Activated naive CD4-positive, alpha-beta T cell treated with anti-CD3 and anti-CD28 coated beads, Interleukin-2, amount 50 U/mL, for 72 hours (primary cell): ENCODE measurements at places on chromosomes 6 and 20. TPM values are rescaled to one million over a fixed set of nuclear protein-coding genes. Genes with fewer than 3 reads are reported as not detected.
A peak's percentile ranks its signal among the peaks of the same experiment; 100 is the strongest.

PLN gene
- not detected for total RNA-seq

EYA4 gene
- total RNA-seq: not detected

DNA sequence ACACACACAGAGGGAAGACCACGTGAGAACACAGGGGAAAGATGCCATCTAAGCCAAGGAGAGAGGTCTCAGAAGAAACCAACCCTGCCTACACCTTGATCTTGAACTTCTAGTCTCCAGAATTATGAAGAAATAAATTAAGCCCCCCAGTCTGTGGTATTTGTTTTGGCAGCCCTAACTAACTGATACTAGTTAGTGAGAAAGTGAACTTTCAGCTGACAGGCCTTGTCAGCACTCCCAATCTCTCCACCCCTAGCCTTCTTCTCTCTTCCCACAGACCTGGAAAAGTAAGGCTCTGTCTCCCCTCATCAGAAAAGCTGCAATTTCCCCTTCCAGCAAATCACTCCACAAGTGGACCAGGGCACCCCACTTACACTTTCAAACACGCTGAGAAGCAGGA is 108.6 kb upstream of the CDYL start:
- DNase-seq: no peak

- no peak for DNase-seq
Observed at GRCh38 chr6:170476360-170476759, 76.7 kb downstream of the PSMB1 start.

PPP1R18 gene
- total RNA-seq: 184 TPM

DNA sequence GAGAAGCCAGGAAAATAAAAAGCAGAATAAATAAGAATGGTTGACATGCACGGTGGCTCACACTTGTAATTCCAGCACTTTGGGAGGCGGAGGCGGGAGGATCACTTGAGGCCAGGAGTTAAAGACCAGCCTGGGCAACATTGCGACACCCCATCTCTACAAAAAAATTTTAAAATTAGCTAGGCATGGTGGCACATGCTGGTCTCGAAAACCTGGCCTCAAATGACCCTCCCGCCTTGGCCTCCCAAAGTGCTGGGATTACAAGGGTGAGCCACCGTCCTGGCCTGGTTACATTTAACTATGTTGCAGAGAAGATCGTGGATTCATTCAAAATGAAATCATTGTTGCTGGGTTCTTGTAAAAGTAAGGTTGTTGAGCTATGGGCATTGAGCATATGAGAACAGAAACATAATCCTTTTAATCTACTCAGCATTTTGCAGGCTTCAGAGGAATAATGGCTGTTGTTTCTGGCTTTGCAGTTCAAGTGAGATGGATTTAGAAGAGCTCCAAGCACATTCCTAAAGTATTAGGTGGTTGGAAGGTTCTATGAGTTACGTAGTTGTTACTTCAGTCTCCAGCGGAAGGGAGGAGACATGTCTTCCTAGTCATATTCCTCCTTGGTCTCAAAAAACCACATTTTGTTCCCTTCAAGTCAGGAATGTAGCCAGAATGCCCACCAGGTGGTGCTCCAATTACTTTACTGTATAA is 45.6 kb upstream of the RAB23 start:
- DNase-seq: peak; percentile 28

DNA sequence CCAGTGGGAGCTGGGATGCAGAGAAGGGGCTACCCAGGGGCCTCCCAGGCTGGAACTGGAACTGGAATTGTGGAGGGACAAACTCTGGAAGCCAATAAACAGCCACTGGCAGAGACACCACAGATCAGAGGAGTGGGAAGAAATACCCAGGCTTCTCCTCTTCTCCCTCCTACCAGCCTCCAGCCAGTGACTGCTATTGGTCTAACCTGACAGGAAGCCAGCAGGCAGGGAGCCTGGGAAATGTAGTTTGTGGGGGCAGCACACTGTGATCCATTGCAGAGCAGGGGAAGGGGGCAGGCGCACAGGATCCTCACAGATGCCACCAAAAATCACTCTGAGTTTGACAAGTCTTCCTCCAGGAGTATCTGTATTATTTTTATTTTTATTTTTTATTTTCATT is 12.1 kb upstream of the MLN start:
- no peak for DNase-seq

PNPLA1 gene
- total RNA-seq: not detected

GRCh38 chr6:31352310-31352682 is 4.7 kb downstream of the HLA-B start:
- no peak for DNase-seq

DNA sequence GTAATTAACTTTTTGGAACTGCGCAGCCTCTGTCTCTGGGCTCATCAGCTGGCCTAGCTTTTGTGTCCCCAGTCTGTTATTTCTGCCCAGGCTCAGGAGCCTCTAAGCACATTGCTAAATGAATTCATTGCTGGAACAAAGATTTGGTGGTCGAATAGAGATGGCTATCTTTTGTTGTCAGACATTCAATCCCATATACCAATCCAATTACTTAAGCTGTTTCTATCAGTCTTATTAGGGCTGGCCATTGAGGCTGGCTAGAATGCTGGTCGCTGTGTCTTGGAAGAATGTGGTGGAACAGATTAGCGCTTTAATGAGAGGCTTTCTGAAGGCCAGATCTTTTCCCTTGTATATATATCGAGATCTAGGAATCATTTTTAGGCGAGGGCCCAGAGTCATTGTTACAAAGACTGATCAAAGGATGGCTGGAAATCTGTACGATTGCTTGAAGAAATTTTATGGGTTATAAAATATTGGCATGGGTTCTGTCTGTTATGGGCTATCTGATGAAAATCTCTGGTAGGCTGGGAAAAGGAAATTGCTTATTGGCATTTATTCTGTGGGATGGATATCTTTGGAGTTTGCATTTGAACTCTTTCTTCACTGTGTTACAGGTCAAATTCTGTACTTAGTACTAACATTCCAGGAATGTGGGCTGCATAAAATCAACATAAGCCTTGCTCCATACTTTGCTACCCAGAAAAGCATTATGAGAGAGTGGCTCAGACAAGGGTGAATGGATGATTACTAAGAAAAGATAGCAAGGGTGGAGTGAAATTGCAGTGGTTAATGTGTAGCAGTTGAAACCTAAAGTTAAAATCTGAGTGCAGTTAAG is 34.8 kb upstream of the JAG1 start:
- no peak for DNase-seq

GRCh38 chr6:6657820-6658217 is 69.3 kb downstream of the LY86 start:
- DNase-seq: no peak

DNA sequence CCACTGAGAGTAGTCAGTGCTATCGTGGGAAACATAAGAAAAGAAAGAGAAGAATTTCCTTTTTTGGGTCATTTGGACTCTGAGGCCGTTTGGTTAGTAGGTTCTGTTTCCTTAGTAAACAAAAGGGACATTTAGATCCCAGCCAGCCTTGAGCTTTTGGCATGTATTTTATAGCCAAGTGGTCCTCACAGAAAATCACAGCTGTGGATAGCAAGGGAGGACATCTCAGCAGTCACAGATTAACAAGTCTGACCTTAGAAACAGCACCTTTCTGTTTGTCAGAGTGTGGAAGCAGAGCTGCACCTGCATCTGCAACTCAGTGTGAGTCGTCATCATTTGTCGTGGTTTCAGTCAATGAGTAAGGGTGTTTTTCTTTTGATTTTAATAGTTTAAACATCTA is 40.5 kb downstream of the FAM120B start:
- DNase-seq: peak; percentile 23

GRCh38 chr6:169320013-169320412 is 66.4 kb upstream of the THBS2 start:
- no peak for DNase-seq

WFDC2 gene
- total RNA-seq: 2.5 TPM

GRCh38 chr6:21941926-21942325 is 348.4 kb downstream of the SOX4 start:
- no peak for DNase-seq
